ENCODE measurements at places on chromosomes 3 and 15.

DNA sequence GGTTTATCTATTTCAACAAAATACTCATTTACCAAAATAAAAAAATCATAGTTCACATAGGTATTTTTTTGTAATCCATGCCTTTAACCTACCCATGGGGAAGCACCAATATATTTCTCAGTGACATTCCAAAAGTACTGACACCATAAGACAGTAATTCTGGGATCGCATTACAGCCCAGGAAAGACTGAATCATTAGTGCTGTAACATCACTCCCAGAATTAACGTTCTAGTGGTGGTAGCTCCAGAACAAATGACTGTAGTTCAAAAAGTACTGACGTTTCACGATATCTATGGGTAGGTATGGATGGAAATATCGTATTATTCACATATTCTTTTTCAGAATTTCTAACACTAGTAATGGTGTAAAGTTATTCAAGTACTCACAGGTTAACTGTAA, 54.3 kb upstream of the NEK10 start:
- DNase-seq, result no peak

- no peak for DNase-seq
These were observed at the start of gene XIRP1 for GRCh38 chr3:39192490-39193092. Gene XIRP1 (minus strand): TSS chr3:39192595. CDS start chr3:39189445, 3,150 bp downstream.

GRCh38 chr15:49238342-49238741, 68.3 kb downstream of the GALK2 start:
- DNase-seq, result no peak

DNA sequence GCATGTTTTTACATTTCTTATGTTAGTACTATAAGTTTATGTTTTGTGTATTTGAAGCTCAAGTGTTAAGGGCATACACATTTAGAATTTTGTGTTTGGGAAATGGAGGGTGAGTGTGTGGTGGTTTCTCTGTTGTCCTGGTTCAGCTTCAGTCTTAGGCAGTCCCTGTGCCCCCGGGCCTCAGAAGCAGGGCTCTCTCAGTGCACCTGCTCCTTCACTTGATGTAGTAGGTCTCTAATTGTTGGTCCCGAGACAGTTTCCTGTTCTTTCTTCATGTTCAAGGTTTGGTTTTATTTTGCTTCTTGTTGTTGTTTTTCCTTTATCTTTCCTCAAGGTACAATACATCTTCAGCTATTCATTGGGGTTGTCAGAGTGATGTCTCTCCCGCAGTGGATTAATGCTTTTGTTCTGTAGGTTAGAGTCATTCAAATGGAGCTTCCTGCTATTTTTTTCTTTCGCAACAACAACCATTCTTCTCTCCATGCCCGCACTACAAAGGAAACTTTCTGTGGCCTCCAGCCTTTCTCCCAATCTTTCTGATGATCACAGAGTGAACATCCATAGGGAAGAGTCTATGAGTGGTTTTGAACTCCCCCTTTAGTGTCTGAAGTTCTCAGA, 177.8 kb upstream of the GOLGA6L4 start:
- no peak for DNase-seq

- DNase-seq, result no peak
These were observed 236.0 kb downstream of the UBE2E2 start for GRCh38 chr3:23439080-23439479.

DNA sequence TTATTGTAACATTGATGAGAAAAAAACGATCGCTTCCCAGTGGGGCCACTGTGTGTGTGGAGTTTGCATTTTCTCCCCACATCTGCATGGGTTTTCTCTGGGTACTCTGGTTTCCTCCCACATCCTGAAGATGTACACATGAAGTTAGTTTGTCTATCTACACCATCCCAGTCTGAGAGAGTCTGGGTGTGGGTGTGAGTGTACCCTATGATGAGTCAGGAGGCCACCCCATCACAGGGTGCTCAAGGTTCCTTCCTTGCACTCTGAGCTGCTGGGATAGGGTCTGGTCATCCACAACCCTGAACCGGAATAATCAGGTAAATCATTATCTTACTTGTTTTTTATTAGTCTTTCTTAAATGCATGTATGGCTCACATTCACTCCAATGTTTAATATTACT, 457.1 kb downstream of the NTRK3 start:
- DNase-seq, result no peak

DNA sequence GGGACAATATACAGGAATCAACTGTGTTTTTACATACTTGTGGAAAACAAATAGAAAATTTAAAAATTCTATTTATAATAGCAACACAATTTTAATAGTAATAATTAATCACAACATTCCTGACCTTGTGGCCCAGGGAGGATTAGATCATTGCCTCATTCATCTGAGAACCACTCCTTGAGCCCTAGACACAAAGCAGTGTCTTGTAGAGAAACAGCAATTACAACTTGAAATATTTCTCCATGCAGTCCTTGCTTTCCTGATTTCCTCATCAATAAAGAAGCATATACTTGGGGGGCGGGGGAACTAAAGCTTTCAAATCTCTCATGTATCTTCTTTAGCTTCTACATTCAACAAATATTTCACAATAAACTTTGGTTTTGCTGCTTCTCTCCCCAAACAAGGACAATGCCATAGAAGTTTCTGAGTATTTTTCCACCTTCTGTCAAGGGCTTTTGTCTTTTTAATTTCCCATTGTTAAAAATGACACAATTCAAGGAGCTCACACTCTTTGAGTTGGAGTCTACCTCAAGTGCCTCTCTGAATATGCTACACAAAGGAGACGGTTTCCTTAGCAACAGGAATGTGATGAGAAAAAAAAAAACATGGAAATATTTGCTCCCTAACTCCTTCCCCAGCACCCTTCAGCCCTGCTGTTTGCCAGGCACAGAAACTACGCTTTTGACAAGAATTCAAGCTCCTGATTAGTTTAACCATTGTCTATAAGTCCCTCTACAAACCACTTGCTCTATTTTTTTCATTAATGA, 118.8 kb downstream of the ARPP21 start:
- DNase-seq, result no peak

GRCh38 chr3:192917028-192917403, 640 bp downstream of the MB21D2 start:
- DNase-seq, result peak; percentile 41

- no peak for DNase-seq
These were observed 44.4 kb downstream of the PDZRN3 start for GRCh38 chr3:73580343-73580742.
